ENCODE measurements at places on chromosomes 7 and 10.

- DNase-seq, result no peak
These were observed 311.8 kb upstream of the ZNF32 start for GRCh38 chr10:43960477-43960876.

DNA sequence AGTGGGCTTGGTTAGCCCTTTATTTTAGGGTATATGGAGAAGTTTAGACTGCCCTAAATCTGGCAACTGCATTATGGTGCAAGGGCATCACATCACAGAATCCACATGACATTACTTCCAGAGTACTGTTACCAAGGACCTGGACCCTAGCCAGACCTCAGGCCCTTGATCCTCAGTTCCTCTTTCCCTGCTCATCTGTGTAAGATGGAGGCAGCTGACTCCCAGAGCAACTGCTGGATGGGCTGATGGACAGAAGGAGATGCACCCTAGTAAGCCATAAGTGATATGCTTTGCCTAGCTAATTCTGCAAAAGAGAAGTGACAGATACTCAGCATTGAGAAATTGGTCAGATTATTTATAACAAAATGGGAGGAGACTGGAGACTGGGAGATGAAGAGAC, 131.7 kb downstream of the DYNC1I1 start:
- no peak for DNase-seq

DNA sequence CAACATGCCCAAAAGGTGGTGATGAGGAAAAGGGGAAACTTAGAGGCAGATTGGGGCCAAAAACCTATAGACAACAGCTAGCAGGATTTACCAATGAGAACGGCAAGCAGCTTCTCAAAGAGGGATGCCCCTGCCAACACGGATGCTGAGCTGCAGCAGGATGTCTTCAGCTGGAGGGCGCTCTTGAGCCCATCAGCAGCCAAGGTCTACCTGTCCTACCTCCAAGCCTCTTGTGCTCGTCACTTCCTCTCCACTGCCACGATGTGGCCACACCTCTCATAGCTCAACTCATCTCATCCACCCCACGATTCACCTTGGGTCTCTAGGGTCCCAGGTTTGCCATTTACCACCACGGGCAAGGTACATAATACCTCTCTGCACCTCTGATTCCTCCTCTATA, 36.5 kb downstream of the DLG5 start:
- DNase-seq, result no peak

DNA sequence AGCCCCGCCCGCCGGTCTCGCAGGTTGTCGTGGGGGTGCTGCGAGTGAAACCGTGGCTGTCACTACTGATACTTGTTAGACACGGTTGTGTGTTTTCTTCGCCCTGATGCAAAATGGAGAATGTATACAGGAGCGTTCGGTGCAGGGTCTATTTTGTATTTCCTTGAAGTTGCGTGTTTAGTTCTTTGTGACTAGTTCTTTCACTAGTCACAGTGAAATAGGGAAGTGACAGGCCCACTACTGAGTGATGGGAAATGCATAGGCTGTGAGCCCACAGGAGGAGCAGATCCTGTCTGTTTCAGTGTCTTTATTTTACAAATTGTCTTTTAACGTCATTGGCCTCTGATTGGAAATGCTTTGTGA, 675 bp downstream of the ABRAXAS2 start:
- no peak for DNase-seq

- DNase-seq, result no peak
These were observed 164.6 kb upstream of the KCTD7 start for GRCh38 chr7:66464059-66464458.

DNA sequence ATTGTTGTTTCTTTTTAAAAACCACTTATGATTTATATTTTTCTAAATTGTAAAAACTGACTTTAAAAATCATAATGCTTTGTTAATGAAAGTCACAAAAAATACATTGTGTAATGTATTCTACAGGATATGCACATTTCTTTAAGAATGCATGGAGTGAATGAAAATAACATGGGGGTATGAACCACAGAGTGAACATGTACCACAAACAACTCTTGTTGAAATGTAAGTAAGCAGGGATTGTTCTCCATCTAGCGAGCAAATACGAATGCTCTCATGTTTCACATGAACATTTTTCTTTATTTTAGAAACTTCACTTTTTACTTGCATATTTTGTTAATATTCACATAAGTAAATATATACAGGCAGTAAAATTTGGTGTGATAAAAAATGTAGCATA, 35.6 kb upstream of the LAMB4 start:
- no peak for DNase-seq

GRCh38 chr7:130853503-130854279, 119.7 kb upstream of the KLF14 start:
- DNase-seq, result no peak

- no peak for DNase-seq
These were observed 46.6 kb downstream of the TMEM130 start for GRCh38 chr7:98823226-98823625.

- no peak for DNase-seq
These were observed 73.9 kb downstream of the SH2D4B start for GRCh38 chr10:80611481-80612185.

DNA sequence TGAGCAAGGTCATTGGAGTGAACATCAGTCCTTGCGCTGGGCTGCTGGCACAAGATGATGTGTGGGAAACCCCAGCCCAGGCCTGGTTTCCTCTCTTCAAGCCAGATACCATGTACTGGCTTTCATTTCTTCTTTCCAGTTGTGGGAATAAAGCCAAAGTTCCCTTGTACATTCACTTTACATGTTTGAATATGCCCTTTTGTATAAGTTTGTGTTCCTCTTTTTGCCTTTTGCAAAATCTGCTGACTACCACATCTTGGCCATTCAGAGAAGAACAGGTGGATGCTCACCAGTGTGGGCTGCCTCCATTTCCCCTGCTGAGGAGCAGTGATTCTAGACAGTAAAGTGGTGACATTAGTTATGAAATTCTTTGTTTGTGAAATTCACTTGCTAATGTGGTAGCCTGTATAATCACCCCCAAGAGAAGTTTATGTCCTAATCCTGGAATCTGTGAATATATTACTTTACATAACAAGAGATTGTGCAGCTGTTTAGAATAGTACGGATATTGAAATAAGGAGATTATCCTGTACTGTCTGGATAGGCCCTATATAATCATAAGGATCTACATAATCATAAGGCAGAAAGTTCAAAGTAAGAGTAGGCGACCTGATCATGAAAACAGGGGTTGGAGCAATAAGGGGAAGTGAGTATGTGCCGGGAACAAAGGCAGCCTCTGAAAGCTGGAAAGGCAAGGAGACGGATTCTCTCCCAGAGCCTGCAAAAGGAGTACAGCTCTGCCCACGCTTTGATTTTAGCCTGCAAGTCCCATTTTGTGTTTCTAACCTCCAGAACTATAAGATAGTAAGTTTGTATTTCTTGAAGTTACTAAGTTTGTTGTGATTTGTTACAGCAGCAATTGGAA, 18.8 kb upstream of the AOAH start:
- no peak for DNase-seq

DNA sequence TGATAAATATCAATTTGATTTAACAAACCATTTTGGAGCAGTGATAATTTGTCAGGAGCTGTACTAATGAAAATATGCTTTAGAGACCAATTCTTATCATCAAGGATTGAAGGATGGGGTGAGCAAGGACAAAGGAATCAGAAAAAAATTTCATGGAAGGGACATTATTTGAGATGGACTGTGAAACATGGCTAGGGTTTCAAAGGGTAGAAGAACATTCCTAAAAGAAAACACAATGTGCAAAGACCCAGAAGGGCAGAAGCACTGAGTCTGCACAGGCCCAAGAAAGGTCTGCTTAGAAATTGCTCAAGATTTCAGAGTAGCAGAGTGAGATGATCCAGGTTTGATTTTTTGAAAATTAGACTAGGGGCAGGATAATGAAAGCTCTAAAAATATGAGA, 174.5 kb downstream of the LRRN3 start:
- no peak for DNase-seq

- peak; percentile 87 for DNase-seq
These were observed 57.5 kb upstream of the CREB5 start for GRCh38 chr7:28354601-28355402.

GRCh38 chr7:123797673-123798531, 47.1 kb upstream of the HYAL4 start:
- peak; percentile 2 for DNase-seq
